PC-3 (cell line): ENCODE measurements at places on chromosomes 1 and 21. TPM values are rescaled to one million over a fixed set of nuclear protein-coding genes. Genes with fewer than 3 reads are reported as not detected.

Gene C4BPA
- not detected in 2 replicates for total RNA-seq

Gene FAM151A
- not detected in 2 replicates for total RNA-seq

Gene OR2T2
- not detected in 2 replicates for total RNA-seq

Gene BPNT1
- 40.7 and 49.7 TPM in 2 replicates for total RNA-seq

Gene SLC1A7
- 0.23 and 0.26 TPM in 2 replicates for total RNA-seq
